ENCODE measurements at places on chromosomes 7 and 10. TPM values are rescaled to one million over a fixed set of nuclear protein-coding genes. Genes with fewer than 3 reads are reported as not detected.
A peak's percentile ranks its signal among the peaks of the same experiment; 100 is the strongest.

DNA sequence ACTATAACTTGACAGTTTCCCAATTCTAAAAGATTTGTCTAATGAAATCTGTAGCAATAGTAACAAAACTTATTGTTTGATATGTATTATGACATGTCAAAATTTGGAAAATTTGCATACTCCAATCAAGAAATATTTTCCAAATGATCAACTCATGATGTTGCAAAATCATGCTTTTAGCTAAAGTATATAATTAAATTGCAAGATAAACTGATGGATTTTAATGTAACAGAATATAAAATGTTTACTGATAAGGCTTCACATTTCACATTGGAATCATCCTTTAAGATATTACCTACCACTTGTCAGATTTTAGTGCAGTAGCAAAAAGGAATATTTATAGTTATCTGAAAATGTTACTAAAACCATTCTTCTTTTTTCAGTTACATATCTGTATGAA, 421.9 kb upstream of the SEMA3D start:
- H3K36me3 ChIP-seq: no peaks in the 10 kb centered on the region
- H3K27me3 ChIP-seq: no peaks in the 10 kb centered on the region
- DNase-seq: no peak
- no peak overlapping the region for H3K4me3 ChIP-seq

Gene HABP2
- not detected for total RNA-seq

DNA sequence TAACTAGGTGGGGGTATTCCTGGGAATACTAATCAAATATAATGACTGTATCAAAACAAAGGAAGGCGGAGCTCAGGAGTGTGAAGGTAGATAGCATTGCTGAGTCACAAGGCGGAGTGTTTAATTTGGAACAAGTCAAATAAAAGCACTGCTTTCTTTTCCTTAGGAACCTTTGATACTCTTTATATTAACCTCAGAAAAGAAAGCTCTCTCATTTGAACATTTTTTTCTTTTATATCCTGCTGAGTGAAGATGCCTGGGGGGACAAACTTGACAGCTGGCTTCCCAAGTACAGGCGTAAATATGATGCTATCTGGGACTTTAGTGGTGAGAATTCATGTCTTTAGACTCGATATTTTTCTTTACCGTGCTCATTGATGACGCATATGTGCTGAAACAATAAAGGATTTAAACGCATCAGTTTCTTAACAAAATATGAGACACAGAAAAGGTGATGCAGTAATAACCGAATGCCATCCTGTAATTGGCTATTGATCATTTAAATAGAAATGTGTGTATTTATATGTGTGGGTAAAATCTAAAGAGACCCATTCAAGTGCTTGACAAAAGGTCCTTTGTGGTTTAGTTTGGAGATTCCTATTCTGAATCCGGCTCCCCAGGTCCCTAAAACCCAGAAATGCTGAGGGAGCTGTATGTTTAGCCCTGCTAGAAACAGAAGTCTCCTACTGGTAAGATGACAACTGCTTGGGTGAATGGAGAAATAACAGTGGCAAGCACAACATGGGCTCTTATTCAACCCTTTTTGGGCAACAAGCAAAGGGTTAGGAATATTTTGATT, 102.7 kb downstream of the PRTFDC1 start:
- no peak for DNase-seq
- H3K4me3 ChIP-seq: no peak overlapping the region
- no peaks in the 10 kb centered on the region for H3K36me3 ChIP-seq
- no peaks in the 10 kb centered on the region for H3K4me1 ChIP-seq
- no peak overlapping the region for H3K27ac ChIP-seq
- no peaks in the 10 kb centered on the region for H3K27me3 ChIP-seq

- no peaks in the 10 kb centered on the region for H3K27me3 ChIP-seq
- H3K4me3 ChIP-seq: no peak overlapping the region
- no peaks in the 10 kb centered on the region for H3K36me3 ChIP-seq
- H3K27ac ChIP-seq: no peak overlapping the region
Observed at GRCh38 chr7:51349820-51350545, 33.4 kb upstream of the COBL start.

DNA sequence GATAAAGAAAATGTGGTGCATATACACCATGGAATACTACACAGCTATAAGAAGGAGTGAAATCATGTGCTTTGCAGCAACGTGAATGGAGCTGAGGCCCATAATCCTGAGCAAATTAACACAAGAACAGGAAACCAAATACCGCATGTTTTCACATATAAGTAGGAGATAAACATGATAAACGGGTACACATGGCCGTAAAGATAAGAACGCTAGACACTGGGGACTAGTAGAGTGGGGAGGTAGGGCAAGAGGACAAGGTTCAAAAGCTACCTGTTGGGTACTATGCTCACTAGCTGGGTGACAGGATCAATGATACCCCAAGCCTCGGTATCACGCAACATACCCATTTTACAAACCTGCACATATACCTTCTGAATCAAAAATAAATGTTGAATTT, 113.7 kb downstream of the CSTF2T start:
- no peaks in the 10 kb centered on the region for H3K4me1 ChIP-seq
- H3K4me3 ChIP-seq: no peak overlapping the region
- no peaks in the 10 kb centered on the region for H3K36me3 ChIP-seq
- no peaks in the 10 kb centered on the region for H3K27me3 ChIP-seq
- H3K27ac ChIP-seq: no peak overlapping the region

DNA sequence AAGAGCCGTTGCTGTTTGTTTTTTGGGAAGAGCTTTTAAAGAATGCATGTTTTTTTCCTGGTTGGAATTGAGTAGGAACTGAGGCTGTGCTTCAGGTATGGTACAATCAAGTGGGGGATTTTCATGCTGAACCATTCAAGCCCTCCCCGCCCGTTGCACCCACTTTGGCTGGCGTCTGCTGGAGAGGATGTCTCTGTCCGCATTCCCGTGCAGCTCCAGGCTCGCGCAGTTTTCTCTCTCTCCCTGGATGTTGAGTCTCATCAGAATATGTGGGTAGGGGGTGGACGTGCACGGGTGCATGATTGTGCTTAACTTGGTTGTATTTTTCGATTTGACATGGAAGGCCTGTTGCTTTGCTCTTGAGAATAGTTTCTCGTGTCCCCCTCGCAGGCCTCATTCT, 31.6 kb downstream of the PFKFB3 start:
- DNase-seq: no peak
- no peak overlapping the region for H3K27ac ChIP-seq
- H3K27me3 ChIP-seq: no peaks in the 10 kb centered on the region

Gene HTRA1
- 15.8 TPM for total RNA-seq

DNA sequence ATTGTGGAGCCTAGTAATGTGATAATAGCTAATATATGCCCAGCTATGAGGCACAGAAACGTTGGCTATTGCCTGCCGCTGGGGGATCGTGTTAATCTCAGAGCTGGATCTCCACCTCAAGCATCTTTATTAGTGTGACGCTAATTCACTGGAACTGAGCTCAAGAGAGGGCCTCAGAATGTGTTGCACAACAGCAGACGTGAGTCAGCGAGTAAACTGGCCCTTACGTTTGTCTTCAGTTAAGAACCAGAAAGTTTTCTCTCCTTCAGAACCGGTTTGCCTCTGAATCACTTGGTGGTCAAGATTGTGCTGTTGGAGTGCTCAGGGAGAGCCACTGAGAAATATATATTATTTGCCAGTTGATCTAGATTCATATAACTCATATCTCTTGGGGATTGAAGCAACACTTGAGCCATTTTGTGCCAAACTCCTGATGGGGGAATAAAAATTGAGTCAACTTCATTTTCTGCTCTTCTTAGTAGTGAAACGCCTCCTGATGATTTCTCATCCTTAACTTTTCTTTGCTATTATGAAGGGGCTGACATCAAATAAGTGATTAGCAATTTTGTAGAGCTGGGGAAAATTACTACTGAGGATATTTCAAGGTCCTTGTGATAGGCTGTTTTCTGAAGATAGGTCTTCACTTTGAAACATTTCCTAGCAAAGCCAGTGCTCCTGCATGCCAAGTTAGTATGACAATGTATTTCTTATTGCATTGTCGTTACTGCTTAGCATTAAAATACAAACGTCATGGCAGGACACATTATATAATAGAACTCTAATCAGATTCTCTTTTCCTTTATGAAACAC, 22.3 kb downstream of the BZW2 start:
- no peak overlapping the region for H3K27ac ChIP-seq
- no peak for DNase-seq
- no peaks in the 10 kb centered on the region for H3K36me3 ChIP-seq
- peaks cover 2% of the 10 kb centered on the region for H3K4me1 ChIP-seq
- no peak overlapping the region for H3K4me3 ChIP-seq

GRCh38 chr10:70255329-70256299, 22.4 kb upstream of the PPA1 start:
- no peak overlapping the region for H3K27ac ChIP-seq
- H3K4me1 ChIP-seq: no peaks in the 10 kb centered on the region
- DNase-seq: no peak
- H3K4me3 ChIP-seq: no peak overlapping the region
- no peaks in the 10 kb centered on the region for H3K27me3 ChIP-seq

DNA sequence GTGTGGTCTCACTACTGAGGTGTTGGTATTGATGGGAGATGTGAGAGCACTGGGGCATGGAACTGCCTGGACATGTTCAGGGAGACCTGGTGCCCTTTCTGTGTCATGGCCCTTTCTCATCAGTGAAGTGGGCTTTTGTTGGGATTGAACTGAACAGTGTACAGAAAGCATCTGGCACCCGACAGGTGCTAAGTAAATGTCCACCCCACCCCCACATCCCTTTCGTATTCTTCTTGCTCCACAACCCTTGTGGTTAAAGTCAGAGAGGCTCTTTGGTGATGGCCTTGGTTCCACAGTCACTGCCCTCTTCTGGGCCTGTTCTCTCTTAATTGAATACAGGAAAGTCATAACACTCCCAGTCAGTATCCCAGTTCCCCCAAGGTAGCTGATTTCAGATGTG, 5.4 kb downstream of the NOM1 start:
- peaks cover 60% of the 10 kb centered on the region for H3K36me3 ChIP-seq
- no peak for DNase-seq
- no peak overlapping the region for H3K4me3 ChIP-seq
- H3K27me3 ChIP-seq: no peaks in the 10 kb centered on the region
- H3K27ac ChIP-seq: no peak overlapping the region

Gene FAM180A
- total RNA-seq: not detected

GRCh38 chr10:33098951-33099663, 141.1 kb upstream of the ITGB1 start:
- H3K36me3 ChIP-seq: peaks cover 10% of the 10 kb centered on the region
- no peak overlapping the region for H3K4me3 ChIP-seq
- no peaks in the 10 kb centered on the region for H3K27me3 ChIP-seq
- no peak overlapping the region for H3K27ac ChIP-seq
- no peak for DNase-seq

Gene DEPP1
- total RNA-seq: 0.67 TPM

Gene ZNF365
- total RNA-seq: 0.42 TPM

Gene LRRC4
- total RNA-seq: 13.4 TPM

- peaks cover 10% of the 10 kb centered on the region for H3K4me1 ChIP-seq
- H3K36me3 ChIP-seq: no peaks in the 10 kb centered on the region
- H3K27me3 ChIP-seq: no peaks in the 10 kb centered on the region
- H3K27ac ChIP-seq: peak within 1 kb of the TSS; percentile 65
- peak within 1 kb of the TSS; percentile 99 for H3K4me3 ChIP-seq
- DNase-seq: peak; percentile 62
Observed at GRCh38 chr7:2631946-2632732, at the start of gene TTYH3. TSS of gene TTYH3 (plus strand) at chr7:2631986. CDS start at chr7:2632156, 170 bp downstream.

Gene PNLIP
- total RNA-seq: not detected
